ENCODE measurements at places on chromosomes 12 and 14.

DNA sequence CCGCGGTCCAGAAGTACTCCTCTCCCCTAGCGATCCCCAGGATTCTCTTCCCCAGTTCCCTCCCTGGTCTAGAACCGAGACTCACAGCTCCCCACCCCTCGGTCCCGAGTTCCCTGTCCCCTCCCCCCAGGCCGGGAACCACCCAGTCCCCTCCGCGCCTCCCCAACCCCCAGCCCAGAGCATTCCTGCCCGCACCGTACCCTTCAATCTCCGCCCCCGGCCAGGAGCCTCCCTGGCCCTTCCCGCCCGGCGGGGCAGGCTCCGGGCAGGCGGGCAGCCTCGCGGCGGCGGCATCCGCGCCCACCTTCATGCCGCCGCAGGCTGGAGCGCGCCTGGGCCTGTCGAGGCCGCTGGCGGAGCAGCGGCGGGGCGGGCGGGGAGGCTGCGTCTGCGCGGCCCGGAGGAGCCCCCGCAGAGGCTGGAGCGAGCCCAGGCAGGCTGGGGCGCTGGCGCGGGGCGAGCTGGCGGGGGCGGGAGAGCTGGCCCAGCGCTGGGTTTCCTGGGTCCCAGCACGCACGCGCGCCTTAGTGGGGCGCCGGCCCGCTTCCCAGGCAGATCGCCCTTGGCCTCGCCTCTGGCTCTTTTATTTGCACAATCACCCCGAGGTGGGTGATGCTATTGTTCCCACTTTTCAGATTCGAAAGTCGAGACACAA, 22.2 kb upstream of the GPR132 start:
- no peak for DNase-seq

- DNase-seq = no peak
Measured at GRCh38 chr14:69674546-69675244, 63.3 kb downstream of the SUSD6 start.

GRCh38 chr14:63209160-63209559, 4.9 kb downstream of the RHOJ start:
- no peak for DNase-seq

DNA sequence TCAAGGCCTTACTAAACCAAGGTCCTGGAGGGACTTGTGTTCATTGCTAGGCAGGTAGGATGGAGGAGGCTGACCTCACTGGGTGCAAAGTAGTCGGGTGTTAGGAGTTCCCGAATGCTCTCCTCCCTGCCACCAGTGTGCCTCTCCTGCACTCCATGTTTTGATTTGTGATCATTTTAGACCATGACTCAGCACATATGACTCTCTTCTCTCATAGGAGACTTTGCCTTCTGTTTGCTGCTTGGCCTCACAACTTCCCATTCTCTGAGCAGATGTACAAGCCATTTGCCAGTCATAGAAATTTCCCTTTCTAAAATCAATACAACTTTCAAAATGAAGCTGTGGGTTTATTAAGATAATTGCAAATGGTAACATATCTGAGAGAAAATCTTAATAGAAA, 46.6 kb upstream of the LRIG3 start:
- no peak for DNase-seq

GRCh38 chr14:19729359-19729758, 14.0 kb upstream of the OR4Q3 start:
- no peak for DNase-seq

Data from NCI-H524 (cell line).